ENCODE measurements at places on chromosomes 1 and 21. TPM values are rescaled to one million over a fixed set of nuclear protein-coding genes. Genes with fewer than 3 reads are reported as not detected.

- H3K27me3 ChIP-seq, result no peaks in the 10 kb centered on the region
- H3K36me3 ChIP-seq, result no peaks in the 10 kb centered on the region
- peaks cover 3% of the 10 kb centered on the region for H3K4me1 ChIP-seq
Observed at GRCh38 chr1:117058810-117059209, 1.3 kb upstream of the TTF2 start.

The KDF1 gene
- not detected for total RNA-seq

The NR1I3 gene
- not detected for total RNA-seq

The CLEC20A gene
- total RNA-seq, result 0.04 TPM
